H7 (cell line): ENCODE measurements at places on chromosomes 11 and 22. TPM values are rescaled to one million over a fixed set of nuclear protein-coding genes. Genes with fewer than 3 reads are reported as not detected.

DNA sequence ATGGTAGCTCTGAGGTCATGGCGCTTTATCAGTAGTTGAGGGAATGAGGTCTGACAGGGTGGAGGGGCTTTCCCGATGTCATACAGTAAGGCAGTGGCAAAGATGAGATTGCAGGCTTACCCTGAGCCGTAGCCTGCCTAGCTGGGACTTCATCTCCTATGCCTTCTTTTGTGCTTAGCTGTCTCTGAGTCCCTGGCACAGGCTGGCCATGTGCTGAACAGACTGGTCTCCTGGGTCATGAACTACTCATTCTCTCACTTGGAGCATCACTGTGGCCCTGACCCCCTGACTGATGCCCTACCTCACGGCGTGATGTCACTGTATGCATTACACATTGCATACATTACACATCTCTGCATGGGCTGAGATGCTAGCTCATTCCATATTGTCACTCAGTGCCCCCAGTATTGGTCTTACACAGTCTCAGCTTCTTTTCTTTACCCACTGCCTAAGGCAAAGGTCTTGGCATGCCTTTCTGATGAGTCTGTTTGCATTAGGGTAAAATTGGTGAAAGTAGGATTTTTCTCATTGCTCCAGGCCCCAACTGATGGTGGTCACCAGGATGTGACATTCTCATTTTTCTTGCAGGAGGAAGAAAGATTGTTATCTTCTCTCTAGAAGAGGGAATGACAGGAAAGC lies 389.4 kb upstream of the CADM1 start:
- no peak for DNase-seq

- no peak for DNase-seq
Observed at GRCh38 chr11:102196351-102196750, 86.1 kb downstream of the YAP1 start.

- no peak for DNase-seq
Observed at GRCh38 chr11:62958547-62959421, 26.0 kb downstream of the SLC22A6 start.

DNA sequence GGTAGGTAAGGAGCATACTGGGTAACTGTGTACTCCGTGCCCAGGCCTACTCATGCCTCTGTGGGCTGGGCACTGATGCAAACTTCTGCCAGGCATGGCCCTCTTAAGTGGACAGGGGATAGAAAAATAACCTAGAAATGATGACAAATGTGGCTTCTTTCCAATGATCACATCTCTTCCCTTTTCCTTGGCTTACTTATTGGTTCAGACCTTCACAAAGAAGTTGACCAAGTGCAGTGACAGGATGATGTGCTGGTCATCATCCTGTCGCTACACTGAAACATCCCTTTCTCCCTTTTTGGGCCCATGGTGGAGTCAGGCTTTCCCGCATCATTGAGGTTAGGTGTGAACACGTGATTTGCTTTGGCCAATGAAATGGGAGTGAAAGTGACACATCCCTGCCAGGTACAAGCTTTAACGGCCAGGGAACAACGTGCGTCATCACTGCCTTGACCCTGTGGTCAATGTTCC lies 31.8 kb upstream of the APOBEC3A start:
- no peak for DNase-seq

DNA sequence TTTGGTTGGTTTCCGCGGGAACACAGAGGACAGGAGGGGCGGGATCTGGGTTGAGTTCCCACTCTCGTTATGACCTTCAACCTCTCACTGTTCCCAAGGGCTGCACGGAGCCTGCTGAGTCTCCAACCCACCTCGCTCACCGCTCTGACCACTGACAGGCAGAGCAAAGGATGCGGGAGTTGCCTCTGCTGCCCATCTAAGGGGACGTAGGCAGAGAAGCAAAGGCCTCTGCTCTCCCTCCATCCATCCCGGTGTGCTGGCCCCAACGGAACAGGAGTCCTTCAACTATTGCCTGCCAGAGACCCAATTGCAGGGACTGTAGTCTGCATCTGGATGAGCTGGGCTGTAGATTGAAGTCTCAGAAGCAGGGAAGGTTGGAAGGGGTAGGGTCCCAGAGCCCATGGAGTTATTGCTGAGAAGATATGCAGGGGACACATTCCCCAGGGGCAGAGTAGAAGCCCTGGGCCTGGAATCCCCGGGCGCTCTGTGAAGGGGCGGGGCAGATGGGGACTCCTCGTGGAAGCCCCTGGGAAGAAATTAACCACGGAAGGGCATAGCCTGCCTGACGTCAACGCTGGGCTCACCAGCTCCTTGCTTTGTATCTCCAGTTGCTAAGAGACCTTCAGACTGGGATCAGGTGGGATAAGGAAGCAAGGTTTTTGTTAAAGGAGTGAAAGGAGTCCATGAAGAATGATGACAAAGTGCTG lies 12.7 kb upstream of the FXYD2 start:
- DNase-seq: no peak

DNA sequence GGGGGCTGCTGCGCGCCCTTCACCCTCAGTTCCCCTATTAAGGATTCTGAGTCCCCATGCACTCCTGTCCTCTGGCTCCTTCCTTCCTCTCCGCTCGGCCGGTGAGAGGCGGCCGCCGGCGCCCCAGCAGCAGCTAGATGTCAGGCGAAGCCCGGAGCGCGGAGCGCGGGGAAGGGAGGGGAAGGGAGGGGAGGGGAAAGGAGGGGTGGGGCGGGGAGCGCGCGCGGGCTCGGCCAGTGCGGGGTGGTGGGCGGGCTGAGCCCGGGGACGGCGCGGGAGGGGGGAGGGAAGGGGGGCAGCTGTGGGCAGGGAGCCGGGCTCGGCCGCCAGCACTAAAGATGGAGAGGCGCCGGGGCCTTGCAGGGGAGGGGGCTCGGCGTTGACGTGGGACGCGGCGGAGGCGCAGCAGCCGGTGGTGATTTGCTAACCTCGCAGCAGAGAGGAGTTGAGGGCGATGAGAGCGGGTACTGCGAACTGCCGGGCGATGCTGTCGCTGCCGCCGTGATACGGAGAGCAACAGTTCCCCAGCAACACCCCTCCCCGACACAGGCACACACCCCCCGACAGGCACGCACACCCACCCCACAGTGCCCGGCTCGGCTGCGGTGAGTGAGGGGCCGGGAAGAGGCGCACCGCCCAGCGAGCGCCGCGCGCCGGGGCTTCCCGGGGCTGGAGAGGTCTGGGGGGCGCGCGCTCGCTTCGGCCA lies at the start of gene ZBTB16:
Gene ZBTB16 (plus strand): TSS at position 434 of the 706 bp plus-strand sequence. CDS start 3,590 bp downstream, outside the sequence.
- peak; percentile 95 for DNase-seq

DNA sequence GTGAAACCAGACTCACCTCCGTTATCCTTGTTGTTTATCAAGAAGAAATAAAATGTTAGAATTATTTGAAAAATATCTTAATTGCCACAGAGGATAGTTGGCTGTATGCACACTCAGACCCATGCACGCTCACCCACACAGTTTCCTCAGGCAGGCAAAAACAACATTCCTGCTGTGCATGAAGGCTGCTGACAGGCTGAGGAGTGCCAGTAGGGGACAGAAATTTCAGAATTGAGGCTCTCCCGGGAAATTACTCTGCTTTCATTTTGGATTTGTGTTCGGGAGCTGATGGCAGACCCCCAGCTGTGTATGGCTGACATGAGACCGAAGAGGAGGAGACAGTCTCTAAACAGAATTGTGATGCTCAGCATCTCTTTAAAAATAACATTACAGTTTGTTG lies 87.5 kb downstream of the AMOTL1 start:
- no peak for DNase-seq

GRCh38 chr11:117819096-117820040 lies 5.2 kb downstream of the FXYD2 start:
- DNase-seq: peak; percentile 89

DNA sequence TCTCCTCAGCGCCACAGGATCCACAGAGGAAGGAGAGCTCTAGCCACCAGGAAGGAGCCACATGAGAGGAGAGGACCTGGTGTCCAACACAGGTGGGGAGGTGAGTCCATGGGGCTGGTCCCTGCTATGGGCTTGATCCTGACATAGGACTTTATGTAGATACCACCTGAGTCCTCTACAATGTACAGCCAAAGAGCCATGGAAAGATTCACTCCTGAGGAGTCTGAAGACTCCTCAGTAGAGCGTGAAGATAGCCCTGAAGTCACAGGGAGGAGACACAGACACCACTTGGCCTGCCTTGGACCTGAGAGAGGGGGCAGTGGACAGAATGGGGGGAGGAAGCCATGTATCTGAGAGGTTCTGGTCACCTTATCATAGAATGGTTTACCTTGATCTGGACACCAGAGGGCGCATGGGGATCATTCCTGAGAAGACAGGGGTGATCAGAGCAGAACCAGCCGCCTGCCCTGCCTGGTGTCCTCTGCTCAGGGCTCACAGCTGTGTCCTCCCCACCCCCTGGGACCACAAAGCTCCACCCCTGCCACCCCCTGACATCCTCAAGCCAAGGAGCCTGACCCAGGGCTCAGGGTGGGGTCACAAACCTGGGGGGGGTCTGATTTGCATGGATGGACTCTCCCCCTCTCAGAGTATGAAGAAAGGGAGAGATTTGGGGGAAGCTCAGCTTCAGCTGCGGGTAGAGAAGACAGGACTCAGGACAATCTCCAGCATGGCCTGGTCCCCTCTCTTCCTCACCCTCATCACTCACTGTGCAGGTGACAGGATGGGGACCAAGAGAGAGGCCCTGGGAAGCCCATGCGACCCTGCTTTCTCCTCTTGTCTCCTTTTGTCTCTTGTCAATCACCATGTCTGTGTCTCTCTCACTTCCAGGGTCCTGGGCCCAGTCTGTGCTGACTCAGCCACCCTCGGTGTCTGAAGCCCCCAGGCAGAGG lies 77.0 kb downstream of the ZNF280B start:
- peak; percentile 84 for DNase-seq

GRCh38 chr11:76624500-76625379 lies 45.8 kb downstream of the LRRC32 start:
- no peak for DNase-seq

GRCh38 chr22:32622004-32622743 lies 147.6 kb downstream of the FBXO7 start:
- peak; percentile 78 for DNase-seq

GRCh38 chr11:65786008-65786785 lies 666 bp upstream of the OVOL1 start:
- DNase-seq: peak; percentile 84

DNA sequence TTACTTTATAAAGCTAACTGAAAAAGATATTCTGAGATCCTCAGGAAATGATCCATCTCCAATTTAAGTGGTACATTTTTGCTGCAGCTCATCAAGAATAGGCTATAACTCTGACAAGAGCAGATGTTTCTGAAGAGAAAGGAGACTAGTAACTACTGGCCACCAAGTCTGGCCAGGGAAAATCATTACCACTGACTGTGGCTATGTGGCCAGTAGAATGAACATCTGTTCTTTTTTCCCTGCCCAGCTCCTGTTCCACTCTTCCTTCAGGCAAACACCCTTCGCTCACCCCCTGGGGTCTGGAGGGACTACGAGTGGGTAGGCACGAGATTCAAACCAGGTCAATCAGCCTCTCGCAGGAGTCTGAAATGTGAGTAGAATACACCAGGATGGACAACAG lies 23.9 kb downstream of the TMEM123 start:
- no peak for DNase-seq

- peak; percentile 79 for DNase-seq
Observed at GRCh38 chr22:17786435-17787161, 12.3 kb upstream of the BID start.

GRCh38 chr11:35647421-35648093 lies 15.0 kb upstream of the TRIM44 start:
- DNase-seq: no peak

DNA sequence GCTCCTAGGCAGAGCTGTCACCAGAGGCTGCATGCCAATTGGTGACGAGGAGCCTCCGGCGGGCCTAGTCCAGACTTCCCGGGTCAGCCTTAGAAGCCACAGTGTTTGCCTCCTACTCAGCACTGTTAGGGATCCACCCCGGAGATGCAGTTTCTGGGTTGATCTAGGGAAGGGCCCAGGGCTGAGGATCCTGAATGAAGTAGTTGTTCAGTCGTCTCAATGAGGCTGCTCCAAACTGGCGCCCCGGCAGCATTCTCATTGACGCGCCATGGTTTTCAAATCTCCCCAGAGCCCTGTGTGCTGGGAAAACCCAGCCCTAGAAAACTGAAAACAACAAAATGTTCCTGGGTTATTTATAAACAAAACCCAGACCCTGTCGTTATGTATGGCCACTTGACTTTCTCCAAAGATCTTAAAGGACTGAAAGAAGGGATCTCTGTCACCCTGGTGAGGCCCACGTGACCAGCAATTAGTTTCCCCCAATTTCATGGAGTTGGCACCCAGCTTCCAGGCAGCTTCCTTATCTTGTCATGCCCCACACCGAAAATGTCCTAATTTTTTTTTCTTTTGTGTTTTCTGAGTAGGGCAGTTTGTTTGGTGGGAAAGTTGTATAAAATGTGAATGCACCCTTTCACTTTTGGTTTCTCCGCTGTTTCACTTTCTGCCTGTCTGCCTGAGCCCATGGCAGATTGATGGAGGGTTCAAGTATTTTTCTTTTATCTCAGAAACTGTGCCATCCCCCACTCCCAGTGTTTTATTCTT lies 2.0 kb upstream of the EHD1 start:
- DNase-seq: no peak

DNA sequence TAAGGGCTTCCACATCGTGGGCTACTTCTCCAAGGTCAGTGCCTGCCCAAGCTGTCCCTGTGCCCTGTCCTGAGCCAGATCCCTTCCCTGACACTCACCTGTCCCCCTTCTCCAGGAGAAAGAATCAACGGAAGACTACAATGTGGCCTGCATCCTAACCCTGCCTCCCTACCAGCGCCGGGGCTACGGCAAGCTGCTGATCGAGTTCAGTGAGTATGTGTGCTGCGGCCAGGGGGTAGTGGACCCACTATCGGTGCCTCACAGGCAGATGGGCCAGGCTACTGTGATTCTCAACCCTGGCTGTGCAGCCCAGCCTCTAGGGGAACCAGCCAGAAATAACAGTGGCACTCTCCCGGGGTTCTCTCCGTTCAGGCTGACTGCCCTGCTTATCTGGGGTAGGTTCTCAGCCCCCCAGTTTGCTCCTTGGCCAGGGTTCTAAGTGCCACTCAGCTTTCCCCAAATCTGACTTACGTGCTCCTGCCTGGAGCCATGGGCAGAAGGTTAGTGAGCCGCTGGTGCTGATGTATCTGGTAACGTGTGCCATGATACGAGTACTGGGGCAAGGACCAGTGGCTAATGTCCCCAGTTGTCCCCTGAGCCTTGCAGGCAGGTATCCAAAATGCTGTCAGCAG lies 3.7 kb downstream of the RNASEH2C start:
- no peak for DNase-seq

- DNase-seq: peak; percentile 92
Observed at GRCh38 chr22:36546092-36546804, 17.3 kb upstream of the EIF3D start.

DNA sequence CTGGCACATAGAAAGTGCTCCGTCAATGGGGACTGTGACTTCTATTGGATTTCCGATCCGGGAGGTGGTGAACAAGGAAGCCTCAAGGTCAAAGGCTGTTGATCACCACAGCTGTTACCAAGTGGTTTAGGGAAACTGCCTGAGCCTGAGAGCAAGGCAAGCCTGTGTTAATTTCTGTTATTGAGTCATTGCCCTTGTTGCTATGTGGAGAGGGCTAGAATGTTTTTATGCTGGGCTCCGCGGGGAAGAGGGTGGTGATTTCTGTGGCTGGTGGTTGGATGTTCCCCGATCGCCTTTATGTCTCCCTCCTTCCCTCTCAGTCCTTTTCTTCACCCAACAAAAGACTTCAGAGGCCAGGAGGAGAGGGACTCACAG lies 108.5 kb upstream of the ALX4 start:
- DNase-seq: no peak

The TUBGCP6 gene
- total RNA-seq: 24.0 and 31.6 TPM in 2 replicates

The TBX1 gene
- 6.2 and 6.7 TPM in 2 replicates for total RNA-seq

The MS4A7 gene
- not detected in 2 replicates for total RNA-seq

The ACRV1 gene
- not detected in 2 replicates for total RNA-seq
